ENCODE measurements at places on chromosomes 2 and 18. TPM values are rescaled to one million over a fixed set of nuclear protein-coding genes. Genes with fewer than 3 reads are reported as not detected.

Gene IL1B
- total RNA-seq: 0.45 TPM

Gene HOXD3
- not detected for total RNA-seq

Gene RNPEPL1
- total RNA-seq: 27.5 TPM

Gene ATP6V1C2
- total RNA-seq: not detected

Gene SGPP2
- 0.17 TPM for total RNA-seq

Gene TMEM169
- total RNA-seq: 0.45 TPM

Gene C2orf80
- not detected for total RNA-seq

Gene METTL8
- total RNA-seq: 18.7 TPM

Measured in bronchus fibroblast of lung (primary cell).